HL-60 (cell line): ENCODE measurements at places on chromosomes 4 and X.

DNA sequence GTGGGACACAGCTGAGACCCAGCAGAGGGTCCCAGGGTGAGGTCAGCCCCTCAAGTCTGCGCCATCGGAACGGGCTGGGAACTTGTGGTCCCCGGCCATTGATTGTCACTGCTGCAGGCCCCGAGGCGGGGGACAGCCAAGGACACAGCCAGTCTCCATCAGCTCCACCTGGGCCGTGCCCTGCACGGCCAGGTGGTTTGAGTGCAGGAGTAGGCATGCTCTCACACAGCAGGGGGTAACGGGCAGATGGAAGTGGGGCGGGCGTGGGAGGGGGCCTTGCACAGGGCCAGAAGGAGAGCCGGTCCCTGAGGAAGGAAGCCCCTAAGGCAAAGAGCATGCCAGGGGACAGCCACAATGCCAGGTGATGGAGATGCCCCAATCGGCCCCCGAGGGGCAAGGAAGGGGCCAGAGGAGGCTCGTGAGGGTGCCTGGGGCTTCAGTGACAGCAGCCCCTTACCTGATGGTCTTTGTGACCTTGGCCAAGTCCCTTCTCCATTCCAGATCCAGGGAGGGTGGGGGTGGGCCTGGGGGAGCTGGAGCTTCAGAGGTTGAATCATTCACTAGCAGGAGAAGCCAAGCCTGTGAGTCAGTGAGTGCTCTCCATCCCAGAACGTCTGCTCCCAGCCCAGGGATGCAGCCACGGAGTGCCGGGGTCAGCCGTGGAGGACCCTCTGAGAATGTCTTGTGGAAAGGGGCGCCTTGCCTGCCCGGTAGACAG, 2.3 kb downstream of the ATP2B3 start:
- no peak for DNase-seq

DNA sequence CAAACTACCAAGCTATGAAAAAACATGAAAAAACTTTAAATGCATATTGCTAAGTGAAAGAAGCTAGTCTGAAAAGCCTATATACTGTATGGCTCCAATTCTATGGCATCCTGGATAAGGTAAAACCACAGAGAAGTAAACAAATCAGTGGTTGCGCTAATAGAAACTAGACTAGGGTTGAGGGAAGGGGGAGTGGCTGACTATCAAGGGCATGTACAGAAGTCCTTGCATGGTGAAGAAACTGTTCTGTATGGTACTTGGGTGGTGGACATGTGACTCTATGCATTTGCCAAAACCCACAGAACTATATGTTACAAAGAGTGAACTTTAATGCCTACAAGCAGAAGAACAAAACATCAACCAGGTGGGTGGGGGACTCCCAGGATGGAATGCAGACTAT, 96.8 kb downstream of the MTMR1 start:
- DNase-seq, result no peak

DNA sequence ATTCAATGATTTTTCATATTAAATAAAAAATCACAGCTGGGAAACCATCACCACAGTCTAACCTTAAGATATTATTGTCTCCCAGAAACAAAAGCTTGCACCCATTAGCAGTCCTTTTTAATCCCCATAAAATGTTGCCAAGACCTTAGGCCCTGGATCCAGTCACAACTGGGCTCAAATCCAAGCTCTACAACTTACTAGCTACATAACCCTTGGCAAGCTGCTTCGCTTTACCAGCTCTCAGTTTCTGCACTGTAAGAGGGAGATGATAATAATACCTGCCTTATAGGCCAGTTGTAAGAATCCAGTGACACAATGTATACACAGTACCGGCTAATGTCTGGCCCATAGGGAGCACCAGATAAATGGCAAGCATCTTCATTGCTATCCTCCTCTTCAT, 400.9 kb upstream of the FGF13 start:
- no peak for DNase-seq

- no peak for DNase-seq
Measured at GRCh38 chrX:109312757-109313156, 169.1 kb downstream of the GUCY2F start.

DNA sequence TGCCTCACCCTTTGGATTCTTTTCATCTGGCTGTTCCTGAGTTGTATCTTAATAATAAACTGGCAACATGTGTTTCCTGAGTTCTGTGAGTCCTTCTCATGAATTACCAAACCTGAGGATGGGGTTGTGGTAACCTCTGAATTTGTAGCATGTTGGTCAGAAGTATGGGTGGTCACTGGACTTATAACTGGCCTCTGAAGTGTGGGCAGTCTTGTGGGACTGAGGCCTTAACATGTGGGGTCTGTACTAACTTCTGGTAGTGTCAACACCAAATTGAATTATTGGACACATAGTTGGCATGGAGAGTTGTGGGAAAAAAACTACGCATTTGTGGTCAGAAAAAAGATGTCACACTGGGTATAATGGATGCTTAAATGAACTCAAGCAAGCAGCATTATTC, 45.0 kb upstream of the TNIP3 start:
- no peak for DNase-seq

- DNase-seq, result peak; percentile 29
Measured at GRCh38 chr4:972651-973424, 531 bp downstream of the DGKQ start.

DNA sequence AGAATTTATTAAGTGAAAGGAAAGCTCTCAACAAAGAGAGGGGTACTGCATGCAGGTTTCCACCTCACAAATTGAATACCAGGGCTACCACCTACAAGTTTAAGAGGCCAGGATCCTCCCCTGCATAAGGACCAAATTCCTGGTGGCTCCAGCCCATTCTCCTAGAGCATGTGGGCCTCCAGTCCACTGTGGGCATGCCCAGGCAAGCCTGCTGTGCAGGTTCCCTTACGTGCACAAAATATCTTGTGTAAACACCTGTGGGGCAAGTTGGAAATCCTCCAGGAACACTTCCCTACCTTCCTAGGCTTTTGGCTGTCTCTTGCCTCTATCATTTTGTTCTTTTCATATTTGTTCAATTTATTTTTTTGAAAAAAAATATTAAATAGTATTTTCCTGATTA, 724.3 kb downstream of the ARAP2 start:
- DNase-seq, result no peak

DNA sequence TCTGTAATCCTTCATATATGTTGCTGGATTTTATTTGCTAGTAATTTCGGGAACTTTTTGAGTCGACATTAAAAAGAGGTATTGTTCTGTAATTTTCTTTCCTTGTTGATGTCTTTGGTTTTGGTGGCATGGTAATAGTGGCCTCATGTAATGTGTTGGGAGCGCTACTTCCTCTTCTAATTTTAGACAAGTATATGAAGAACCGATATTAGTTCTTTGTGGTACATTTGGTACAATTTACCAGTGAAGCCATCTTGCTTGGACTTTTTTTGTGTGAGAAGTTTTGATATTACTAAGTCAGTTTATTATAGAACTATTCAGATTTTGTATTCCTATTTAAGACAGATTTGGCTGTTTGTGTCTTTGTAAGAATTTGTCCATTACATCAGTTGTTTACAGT, 669.2 kb upstream of the AADAT start:
- DNase-seq, result no peak

- no peak for DNase-seq
Measured at GRCh38 chr4:25984796-25985195, 70.8 kb downstream of the SMIM20 start.
